Muscle of back (tissue), 13 donors: ENCODE measurements at places on chromosomes 12 and 14. TPM values are rescaled to one million over a fixed set of nuclear protein-coding genes. Genes with fewer than 3 reads are reported as not detected.

Gene CLEC9A
- 0.11 TPM for polyA plus RNA-seq

DNA sequence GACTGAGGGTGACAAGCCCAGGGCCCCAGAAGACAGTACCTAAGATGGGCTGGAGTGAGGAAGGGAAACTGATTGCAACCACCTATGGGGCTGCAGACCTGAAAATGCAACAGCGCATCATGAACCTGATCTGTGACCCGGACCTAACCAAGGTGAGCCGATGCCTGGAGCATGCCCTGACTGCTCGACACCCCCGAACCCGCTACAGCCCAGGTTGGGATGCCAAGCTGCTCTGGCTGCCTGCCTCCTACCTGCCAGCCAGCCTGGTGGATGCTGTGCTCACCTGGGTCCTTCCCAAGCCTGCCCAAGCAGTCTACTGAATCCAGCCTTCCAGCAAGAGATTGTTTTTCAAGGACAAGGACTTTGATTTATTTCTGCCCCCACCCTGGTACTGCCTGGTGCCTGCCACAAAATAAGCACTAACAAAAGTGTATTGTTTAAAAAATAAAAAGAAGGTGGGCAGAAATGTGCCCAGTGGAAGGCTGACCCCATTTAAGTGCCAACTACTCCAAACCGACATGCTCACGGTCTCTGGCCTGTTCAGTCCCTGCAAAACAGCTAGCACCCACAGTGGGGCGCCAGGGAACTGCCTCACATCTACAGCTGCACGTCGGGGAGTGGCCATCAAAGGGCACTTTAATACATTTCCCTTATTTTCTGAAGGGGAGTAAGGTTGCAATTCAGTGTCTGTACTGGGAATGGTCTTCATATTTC, 4.2 kb downstream of the RDH5 start:
- peak; percentile 74 for DNase-seq

DNA sequence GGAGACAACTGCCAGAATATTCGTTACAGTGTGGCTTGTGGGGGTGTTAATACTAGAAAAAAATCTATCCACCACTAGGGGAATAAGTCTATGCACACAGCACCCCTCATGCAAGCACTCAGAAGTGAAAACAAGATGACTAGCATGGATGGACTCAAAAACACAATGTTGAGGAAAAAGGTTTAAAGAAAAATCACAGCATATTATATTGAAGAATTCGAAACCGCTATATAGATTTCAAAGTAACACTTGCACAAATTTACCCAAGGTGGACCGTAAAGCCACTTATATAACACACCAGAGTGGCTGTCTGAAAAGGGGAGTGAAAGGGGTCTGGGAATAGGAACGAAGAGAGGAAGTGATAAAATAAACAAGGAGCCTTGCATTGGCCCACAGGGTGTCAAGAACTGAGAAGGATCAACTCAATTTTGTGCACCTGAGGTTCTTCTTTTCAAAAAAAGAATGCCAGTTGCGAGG, 544 bp downstream of the ABCD4 start:
- DNase-seq = peak; percentile 34

DNA sequence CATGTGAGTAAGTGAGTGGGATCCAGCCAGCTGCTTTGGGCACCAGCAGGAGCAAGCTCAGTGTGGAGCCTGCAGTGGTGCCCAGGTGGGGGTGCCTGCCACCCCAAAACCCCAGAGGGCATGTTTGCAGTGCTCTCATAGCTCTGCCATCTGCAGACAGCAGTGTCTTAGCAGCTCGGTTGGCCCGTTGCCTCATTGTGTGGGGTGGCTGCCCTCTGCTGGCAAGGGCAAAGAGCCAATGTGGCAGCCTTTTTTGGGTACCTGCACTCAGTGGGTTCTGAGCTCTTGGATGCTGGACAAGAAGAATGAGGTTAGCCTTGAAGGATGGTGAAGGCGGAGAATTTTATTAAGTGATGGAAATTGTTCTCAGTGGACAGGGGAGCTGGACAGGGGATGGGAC, 52.3 kb downstream of the NEUROD4 start:
- peak; percentile 12 for DNase-seq

GRCh38 chr12:94938583-94938982, 64.9 kb downstream of the NDUFA12 start:
- no peak for DNase-seq

GRCh38 chr14:98350213-98350612, 921.8 kb downstream of the BCL11B start:
- no peak for DNase-seq

DNA sequence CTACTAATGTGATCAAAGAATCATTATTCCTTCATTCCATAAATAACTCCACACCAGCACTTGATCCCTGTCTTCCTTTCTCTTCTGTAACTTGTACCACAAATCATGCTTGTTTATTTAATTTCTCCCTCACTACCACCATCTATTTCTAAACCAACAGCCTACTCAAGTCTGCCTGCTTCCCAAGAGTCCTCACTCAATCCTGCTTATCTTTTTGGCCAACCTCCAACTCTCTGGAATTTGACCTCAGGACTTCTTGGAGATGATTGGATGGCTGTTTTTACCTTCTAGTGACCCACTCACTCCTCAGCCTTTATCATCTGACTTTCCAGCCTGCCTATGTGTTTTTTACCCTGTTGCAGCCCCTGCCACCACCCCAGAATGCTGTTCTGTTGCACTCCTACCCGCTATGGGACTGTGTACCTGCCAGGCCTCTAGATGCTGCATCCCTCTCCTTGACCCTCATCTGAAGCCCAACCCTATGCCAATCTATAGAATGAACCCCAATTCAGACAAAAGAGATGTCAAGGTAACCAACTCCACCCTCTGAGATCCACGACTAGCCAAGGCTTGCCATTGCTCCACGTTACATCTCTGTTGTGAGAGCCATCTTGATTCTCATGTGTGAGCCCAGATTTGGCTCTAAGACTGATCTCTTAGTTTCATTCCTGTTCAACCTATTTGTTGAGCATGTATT, 150.2 kb upstream of the PLEKHG7 start:
- DNase-seq = no peak

- DNase-seq = no peak
These were observed 245.3 kb downstream of the ZFP36L1 start for GRCh38 chr14:68547305-68548193.

DNA sequence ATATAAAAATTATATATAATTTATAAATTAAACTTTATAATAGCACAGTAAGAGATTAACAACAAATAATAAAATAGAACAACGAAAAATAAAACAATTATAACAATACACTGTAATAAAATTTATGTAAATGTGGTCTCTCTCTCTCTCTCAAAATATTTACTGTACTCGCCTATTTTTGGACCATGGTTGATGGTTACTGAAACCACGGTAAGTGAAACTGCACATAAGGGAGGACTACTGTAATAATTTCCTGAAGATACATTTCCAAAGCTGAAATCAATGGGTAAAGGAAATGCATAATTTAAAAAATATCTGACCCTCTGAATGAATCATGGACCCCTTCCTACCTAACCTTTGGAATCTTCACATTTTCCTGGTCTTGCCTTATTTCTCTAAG, 48.9 kb downstream of the NTN4 start:
- no peak for DNase-seq
